ENCODE measurements at places on chromosomes 3 and 15.

- peak; percentile 41 for DNase-seq
These were observed 77.8 kb upstream of the WDR72 start for GRCh38 chr15:53837263-53837662.

DNA sequence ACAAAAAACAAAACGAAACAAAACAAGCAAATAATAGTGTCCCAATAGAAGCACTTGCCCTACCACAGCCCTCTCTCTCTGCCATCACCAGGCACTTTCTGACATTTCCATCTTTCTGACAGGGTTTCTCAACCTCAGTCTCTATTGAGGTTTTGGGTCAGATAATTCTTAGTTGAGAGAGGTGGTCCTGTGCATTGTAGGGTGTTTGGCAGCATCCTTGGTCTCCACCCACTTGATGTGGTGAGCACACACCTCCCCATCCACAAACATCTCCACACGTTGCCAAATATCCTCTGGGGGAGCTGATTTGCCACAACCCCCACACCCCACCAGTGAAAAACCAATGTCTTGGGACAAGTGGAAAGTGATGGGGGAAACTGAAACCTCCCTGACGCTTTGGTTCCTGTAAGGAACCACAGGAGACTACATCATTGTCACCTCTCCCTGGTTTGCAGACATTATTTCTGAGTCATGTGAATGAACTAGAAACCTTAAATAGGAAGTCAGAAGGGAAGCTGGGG lies 733.7 kb upstream of the CFAP20DC start:
- no peak for DNase-seq

DNA sequence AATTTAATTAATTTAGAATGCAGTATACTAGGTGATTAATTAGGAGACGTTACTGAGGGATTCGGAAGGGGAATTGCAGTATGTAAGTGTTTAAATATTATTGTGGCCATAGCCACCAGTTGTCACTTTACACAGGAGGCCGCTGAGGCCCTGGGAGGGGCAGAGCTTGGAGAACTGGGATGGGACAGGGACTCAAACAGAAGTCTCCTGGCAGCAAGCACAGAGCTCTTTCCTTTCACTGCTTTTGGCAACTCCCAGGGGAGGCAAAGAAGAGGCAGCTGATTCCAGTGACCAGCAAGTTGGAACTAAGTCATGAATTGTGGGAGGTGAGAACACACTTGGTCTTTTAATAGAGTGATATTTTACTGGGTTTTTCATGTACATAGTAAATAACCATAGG lies 248.6 kb downstream of the RPLP1 start:
- no peak for DNase-seq

- DNase-seq, result no peak
These were observed 79.6 kb downstream of the MLH1 start for GRCh38 chr3:37072892-37073291.

DNA sequence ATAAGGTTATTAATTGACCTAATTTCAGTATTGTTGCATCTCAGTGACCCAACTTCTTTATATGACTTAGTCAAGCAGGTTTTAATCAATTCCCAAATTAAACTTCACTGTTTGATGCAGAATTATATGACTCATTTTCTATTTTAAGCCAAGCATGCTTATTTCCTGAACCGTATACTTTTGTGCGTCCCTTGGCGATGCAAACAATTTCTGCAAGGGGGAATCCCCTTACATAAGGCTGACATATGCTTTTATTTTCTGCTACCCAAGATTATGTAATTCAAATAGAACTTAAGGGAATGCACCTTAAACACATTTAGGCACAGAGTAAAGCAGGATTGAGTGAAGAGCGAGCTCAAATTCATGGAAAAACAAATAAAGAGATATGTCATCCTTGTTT lies 303.9 kb downstream of the PDCD6IP start:
- no peak for DNase-seq
